ENCODE measurements at places on chromosomes 16 and 17.

DNA sequence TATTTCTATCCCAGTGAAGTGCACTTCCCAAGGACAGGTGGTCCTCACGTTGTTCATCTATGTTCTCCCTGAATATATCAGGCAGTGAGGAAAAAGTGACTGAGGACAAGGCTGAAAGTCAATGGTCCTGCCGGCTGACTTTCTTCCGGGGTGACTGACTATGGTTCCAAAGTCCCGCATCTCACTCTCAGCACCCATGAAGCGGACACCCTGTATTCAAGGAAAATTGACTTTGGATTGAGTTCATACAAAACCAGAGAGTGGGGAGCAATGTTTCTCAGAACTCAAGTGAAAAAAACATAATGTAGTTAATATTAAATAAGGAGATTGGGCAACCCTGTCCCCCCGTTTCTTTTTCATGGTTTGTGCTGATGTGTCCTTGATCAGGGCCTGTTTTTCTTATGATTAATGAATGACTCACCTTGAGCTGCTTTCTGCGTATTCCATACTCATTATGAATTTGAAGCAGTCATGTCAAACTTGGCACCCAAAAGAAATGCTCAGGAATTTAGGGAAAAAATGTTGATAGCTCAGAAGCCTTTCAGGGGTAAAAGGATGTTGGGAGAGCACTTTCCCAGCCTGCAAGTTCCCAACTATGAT lies 184.0 kb downstream of the CYLD start:
- no peak for DNase-seq

DNA sequence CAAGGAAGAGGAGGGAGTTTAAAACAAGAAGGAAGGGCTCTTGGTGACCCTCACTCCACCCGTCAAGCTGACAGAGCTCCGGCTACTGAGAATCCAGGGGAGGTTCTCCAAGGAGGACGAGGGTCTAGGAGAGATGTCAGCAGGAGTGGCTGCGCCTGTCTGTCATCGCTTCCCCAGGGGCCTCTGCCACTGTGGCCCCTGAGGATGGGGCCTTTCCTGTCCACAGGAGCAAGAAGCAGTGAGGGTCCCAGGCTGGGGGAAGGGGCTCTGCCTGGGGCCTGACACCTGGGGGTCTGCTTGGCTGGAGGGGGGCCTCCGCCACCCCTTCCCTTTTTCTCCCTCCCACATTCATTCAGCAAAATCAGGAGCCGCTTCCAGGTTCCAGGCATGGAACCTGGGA lies 66.5 kb upstream of the TNRC6C start:
- no peak for DNase-seq

GRCh38 chr16:89312194-89312593 lies 94.7 kb downstream of the ZNF778 start:
- DNase-seq: no peak

DNA sequence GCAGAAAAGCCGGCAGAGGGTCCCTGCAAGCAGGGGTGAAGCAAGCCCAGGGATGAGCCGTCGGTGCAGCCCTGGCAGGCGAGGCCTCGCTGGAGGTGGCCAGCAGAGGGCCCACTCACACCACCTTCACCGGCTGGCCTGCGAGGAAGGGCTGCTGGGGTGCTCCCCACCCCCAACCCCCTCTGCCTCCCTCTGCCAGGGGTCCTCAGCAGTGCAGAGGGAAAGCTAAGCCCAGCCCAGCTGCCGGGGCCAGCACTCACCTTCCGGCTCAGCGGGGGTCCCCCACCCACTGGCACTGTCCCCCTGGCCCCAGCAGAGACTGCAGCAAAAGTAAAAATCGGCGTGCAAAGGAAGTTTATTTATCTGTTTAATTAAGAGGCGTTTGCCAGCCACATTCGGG lies 113.4 kb downstream of the ENGASE start:
- DNase-seq: no peak

GRCh38 chr17:55341432-55341831 lies 76.7 kb downstream of the HLF start:
- DNase-seq: no peak

GRCh38 chr17:9402590-9403199 lies 172.9 kb downstream of the STX8 start:
- DNase-seq: no peak

All from amygdala (tissue), 56 donors.